ENCODE measurements at places on chromosomes 11 and 22. TPM values are rescaled to one million over a fixed set of nuclear protein-coding genes. Genes with fewer than 3 reads are reported as not detected.

DNA sequence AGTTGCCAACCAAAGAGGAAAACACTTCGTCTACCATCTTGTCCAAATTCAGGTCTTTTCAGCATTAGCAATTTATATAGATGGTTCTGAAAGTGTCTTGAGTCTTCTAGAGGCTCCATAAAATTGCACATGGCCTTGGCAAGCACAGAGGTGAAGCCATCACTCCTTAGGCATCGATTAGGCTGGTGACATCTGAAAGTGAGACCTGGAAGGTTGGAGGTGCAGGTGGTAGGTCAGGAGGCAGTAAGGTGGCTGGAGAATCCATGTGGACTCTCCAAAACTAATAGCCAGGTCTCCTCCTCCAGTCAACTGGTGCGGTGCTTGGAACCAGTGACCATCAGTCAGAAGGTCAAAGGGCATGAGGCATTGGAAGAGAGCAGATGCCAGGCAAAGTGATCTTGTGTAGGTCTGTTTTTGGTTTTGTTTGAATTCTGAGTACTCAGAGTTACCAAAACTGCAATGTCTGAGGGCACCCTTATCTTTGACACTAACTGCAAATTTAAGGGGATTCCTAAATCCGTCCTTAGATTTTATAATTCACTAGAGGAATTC is 6.6 kb upstream of the APOL2 start:
- DNase-seq = no peak
- no peak overlapping the region for H3K4me3 ChIP-seq
- H3K27me3 ChIP-seq = no peaks in the 10 kb centered on the region
- no peaks in the 10 kb centered on the region for H3K4me1 ChIP-seq
- H3K27ac ChIP-seq = no peak overlapping the region

The MRGPRX3 gene
- total RNA-seq = not detected

The OR8D1 gene
- not detected for total RNA-seq

- DNase-seq = no peak
- H3K27ac ChIP-seq = no peak overlapping the region
- H3K27me3 ChIP-seq = peaks cover 11% of the 10 kb centered on the region
Measured at GRCh38 chr22:49672014-49672516, 155.6 kb downstream of the BRD1 start.

- no peaks in the 10 kb centered on the region for H3K27me3 ChIP-seq
- no peak overlapping the region for H3K4me3 ChIP-seq
- no peak for DNase-seq
Measured at GRCh38 chr22:32083814-32084213, 40.8 kb downstream of the SLC5A1 start.

The PTPRCAP gene
- 2.3 TPM for total RNA-seq

All from astrocyte (in vitro differentiated cells and primary cell).